ENCODE measurements at places on chromosomes 1 and 21.
A peak's percentile ranks its signal among the peaks of the same experiment; 100 is the strongest.

GRCh38 chr1:20731057-20731991 lies 1.2 kb downstream of the SH2D5 start:
- DNase-seq, result no peak

- DNase-seq, result peak; percentile 25
Measured at GRCh38 chr1:60069691-60070090, 3.9 kb downstream of the C1orf87 start.

GRCh38 chr1:53026254-53026653 lies 35.8 kb upstream of the PODN start:
- DNase-seq, result no peak

DNA sequence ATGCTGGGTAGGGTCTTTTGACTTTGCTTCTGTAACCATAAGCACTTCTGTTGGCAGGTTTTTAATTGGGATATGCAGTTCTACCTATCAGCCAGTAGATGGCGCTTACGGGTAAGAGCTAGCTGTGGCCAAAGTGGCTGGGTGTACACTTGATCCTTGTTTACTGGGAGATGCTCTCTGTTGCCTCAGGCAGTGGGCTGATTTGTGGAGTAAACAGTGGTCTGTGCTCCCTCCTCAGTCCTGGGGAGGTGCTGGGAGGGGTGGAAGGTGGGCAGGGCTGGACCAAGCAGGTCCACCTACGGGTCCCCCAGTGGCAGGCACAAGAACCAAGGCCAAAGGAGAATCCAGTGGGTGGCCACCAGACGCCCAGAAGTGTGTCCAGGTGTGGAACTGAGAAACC lies 43.4 kb downstream of the RALGPS2 start:
- peak; percentile 18 for DNase-seq

DNA sequence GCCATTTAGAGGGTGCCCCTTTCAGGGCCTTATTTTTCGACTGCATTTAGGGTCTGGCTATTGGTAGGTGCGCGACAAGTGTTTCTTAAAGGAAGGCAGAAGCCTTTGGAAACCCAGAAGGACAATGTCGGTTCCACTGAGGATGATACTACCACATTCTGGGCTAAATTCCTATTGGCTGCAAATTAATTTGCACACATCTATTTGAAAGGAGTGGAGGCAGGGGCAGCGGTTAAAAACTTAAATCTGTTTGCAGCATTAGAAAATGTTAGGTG lies 1.1 kb downstream of the PATJ start:
- no peak for DNase-seq

DNA sequence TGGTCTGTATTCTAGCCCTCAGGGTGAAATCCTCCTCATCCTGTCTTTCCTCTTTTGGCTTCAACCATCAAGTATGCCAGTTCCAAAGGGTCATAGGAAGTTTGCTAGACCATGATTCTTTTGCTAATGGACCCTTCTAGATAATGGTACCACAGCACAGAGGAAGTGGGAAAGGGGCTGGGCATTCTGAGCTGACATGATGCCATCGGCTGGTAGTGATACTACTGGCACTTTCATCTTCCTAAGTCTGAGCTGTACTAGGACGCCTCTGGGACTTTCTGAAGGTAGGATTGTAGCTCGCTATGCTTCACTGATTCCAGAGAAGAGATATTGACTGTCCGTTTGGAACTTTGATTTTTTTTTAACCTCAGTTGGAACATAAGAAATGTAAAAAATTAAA lies 11.4 kb downstream of the FASLG start:
- DNase-seq, result no peak

- no peak for DNase-seq
Measured at GRCh38 chr21:35229290-35229689, 180.2 kb upstream of the RUNX1 start.

DNA sequence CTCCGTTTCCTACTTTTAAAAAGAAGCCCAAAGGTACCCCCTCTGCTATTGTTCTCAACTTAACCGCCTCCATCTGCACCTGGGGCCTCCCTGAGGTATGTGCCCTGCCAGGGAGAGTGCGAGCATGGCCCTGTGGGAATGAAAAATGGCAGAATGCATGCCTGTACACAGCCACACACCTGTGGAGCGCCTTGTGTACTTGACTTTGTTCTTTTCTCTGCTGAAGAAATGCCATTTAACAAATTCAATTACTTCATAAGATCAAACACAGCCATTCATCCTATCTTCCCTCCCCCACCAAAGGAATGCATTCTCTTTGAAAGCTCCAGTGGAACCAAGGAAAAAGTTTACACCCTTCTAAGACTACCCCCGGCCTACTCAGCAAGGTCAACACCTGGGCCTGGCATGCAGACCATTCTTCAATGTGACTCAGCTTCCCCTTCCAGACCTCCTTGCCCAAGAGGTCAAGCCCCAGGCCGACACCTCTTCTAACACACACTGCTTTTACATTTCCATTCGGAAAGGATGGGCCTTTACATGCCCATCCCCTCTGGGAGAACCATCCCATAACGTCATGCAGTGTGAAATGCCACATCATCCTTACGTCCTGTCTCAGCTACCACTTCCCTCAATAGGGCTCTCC lies 123.7 kb downstream of the SMYD2 start:
- DNase-seq, result peak; percentile 54

DNA sequence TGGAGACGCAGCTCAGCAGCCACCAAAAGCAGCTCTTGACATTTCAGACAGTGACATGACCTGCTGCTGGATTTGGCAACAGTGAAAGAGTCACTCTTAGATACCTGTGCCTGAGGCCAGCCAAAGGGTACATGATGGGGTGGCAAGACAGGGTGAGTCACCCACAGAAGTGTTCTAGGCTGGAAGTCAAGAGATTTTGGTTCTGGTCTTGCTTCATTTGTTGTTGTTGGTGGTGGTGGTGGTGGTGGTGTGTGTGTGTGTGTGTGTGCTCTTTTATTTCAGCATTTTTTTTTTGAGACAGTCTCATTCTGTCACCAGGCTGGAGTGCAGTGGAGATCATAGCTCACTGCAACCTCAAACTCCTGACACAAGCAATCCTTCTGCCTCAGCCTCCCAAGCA lies 25.8 kb downstream of the SHISAL2A start:
- no peak for DNase-seq

DNA sequence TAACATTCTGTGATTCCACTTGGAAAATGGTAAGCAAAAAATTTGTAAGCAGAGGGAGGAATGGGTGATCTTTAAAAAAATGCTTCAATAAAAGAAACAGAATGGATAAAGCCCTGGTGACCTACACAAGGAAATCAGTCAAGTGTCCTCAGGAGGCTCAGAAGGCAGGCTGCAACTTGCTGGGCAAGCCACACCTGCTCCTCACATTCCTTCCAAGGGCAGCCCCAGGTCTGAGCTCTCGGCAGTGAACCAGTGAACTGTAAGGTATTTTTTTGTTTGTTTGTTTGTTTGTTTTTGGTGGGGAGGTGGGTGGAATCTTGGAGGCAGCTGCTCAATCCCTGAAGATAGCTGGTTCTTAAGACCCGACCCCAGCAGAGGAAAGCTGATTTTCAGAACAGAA lies 4.4 kb downstream of the TACSTD2 start:
- DNase-seq, result no peak
